ENCODE measurements at places on chromosomes 5 and 9.

GRCh38 chr5:16234598-16234997 lies 55.0 kb upstream of the MARCHF11 start:
- DNase-seq = no peak

DNA sequence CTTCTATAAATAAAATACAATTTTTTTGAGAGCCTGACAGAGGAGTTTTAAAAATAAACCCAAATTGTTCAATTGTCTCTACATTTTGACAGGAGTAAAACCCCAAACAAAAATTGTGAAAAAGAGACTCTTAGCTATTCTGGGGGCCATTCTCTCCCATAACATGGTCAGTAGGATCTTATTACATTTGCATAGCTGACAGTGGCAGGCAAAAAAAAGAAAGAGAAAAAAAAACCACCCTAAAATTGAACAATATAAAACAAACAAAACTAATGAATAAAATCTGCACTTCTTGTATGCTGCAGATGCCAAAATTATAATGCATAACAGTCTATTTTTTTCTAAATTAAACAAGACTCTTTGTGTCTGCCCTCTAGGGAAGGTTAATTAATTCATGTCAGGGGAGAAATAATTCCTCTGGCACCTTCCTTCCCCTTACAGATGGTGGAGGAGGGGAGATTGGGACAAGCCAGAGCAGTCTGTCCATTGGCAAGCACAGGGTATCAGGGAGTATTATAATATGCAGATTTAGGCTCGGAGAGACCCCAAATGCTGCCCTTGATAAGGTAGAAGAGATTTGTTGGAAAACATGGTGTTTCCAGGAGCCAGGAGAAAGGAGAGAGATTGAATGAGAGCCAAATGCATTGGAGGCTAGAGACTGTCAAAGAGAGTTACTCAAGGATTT lies 79.7 kb upstream of the CDH6 start:
- DNase-seq = no peak

GRCh38 chr5:171405615-171406014 lies 13.8 kb upstream of the FGF18 start:
- no peak for DNase-seq

- no peak for DNase-seq
Observed at GRCh38 chr5:10192309-10192708, 57.4 kb downstream of the ATPSCKMT start.

DNA sequence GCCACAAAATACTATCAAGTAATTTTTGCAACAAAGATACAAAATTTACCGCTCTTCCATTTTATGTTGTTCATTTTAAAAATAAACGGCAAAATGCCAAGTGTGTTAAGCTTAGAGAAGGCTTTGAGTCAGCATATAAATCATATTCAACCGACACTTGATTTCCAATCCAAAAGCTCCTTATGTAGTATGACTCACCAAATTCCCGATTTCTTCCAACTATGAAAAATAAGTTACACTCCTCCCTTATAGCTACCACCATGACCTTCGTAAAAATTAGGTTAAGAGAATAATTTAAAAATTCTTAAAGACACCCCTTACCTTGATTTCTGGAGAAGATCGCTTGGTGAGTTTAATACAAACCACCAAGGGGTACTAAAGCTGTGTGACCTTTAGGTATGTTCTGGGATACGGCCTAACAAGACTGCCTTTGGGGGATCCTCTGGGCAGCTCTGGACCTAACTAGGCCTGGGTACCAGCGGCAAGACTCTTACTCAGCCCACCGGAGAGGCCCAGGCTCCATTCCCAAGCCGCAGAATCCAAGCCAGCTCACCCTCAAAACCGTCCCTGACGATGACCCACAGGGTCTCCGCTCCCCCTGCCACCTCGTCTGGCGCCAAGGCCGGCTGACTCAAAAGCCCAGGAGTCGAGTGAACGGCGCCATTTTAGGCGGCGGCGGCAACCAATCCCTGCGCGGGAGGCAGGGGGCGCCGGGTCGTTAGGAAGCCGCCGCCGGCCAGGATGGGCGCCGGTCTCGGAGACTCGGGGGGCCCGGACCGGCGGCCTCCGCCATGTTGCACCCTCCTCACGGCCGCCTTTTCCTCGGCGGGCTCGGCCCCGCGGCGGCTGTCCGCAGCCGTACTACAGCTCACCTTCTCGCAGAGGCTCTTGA lies 739 bp downstream of the PPP2CA start:
- DNase-seq = no peak

GRCh38 chr5:150570333-150570732 lies 62.4 kb downstream of the NDST1 start:
- no peak for DNase-seq

DNA sequence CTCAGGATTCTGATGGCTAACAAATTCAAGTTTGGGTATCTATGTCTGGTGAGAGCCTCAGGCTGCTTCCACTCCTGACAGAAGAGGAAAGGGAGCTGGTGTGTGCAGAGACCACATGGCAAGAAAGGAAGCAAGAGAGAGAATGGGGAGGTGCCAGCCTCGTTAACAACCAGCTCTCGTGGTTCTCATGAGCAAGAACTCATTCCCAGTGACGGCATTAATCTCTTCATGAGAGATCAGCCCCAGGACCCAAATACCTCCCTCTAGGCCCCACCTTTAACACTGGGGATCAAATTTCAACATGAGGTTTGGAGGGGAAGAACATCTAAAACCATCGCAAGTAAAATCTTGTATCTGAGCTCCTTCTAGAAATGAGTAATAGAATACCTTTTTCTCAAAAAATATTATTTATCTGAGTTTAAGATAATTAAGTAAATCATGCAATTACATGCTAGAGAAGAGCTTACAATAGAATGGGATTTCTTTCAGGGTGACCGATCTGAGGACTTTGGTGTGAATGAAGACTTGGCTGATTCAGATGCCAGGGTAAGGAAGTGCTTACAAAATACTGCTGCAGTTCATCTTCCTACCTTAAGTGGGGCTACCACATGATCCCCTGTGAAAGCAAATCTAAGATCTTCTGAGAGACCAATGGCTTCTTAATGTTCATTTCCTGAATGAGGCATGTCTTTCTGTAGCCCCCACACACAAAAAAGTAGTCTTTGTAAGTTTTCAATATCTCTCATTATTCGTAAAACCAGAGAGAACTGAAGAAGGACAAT lies 11.5 kb downstream of the ANXA1 start:
- no peak for DNase-seq

- no peak for DNase-seq
Observed at GRCh38 chr5:123297866-123298265, 125.3 kb downstream of the CEP120 start.

DNA sequence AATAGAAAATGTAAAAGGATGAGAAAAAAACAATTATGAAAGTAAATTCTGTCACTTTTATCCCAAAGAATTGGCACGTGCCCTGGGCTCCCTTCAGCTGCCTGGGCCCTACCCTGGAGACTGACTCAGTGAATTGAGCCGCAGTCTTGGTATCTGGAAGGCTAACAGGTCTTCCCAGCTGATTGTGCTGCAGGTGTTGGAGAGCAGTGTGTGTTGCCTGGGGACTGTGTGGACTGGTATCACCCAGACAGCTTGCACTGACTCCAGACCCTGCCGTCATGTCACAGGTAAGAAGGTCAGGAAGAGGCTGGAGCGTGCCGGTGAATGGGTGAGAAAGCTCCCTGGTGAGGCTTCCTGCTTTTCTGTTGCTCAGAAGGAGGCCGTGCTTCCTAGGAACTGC lies 83.3 kb downstream of the AOPEP start:
- DNase-seq = no peak

DNA sequence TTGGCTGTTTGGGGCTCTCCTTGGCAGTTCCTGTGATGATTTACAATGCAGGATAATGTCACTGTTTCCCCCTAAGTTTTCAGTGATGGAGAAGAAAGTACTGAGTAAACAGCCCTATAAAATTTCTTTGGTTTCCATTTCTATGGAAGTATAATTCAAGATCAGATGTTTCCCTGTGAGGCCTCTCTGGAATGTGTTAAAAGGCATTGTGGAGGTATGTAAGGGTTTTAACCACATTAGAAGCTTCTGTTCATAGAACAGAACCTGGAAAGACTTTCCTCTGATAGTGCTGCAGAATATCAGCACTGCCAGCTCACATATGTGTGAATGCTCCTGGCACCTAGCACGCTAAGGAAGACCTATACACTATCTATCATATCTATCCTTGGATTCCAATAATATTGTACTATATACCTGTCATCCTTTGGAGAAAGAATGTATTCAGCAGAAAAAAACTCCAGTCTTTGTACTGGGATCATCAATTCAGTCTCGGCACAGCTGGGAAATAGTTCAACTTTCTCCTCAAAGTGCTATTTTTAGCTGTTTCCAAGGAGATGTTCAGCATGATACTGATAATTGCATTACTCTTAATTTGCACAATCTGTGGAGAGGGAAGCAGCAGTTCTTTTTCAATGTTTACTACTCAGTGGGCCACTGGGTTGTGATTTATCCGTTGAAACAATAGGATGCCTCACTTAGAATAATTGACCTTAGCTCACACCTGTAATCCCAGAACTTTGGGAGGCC lies 21.9 kb downstream of the TTC1 start:
- DNase-seq = no peak

DNA sequence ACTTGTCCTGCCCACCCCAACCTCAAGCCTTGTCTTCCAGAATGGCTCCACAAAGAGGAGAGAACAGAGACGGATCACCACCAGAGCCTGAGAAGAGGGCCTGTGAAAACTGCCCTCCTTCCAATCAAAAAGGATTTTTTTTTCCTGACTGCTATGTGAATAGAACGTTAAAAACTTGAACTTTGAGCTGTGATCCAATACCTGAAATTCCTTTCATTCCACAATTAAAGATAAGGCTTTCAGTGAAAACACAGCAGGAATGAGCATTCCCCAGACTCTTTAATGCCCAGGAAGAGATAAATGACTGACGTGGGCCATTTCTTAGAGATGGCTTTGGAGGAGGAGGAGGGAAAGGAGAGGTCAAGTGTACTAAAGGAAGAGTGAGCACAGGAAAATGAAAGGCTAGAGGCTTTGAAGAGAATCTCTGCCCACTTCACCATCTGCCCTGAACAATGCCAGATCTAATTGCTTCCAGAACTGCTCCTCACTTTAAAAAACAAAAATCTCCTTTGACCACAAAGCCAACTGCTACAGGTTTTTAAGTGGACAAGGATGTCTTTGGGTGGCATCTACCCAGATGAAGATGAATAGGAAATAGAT lies 177.9 kb upstream of the MAP3K1 start:
- DNase-seq = no peak

DNA sequence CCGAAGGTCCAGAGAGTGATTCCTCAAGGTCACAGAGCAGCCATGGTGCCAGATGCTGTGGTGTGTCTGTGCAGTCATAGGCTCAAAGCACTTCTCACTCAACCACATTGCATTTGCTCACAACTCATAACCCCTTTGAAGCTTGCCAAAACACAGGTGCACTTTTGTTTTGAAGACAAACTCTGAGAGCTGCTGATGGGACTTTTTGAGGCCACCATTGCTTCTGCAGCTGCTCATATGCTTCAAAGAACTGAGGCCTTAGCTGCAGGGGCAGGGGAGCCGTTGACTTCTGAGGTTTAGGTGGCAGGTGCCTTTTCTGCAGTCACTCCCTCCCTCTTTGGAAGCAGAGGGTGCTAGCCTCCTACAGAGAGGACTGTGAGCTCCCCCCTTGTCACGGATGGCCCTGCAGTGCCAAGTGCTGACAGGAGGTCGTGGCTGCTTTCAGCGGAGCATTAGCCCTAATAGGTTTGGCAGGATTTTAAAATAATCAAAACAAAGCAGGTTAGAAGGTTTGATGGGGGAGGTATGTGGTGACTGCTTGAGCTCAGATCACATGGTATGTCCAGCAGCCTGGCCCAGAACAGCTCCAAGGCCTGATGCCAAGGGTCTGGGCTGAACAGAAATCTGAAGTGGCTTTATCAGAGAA lies 232.1 kb downstream of the MAN2A1 start:
- no peak for DNase-seq

- DNase-seq = no peak
Observed at GRCh38 chr9:114769624-114770023, 36.2 kb downstream of the TNFSF15 start.

DNA sequence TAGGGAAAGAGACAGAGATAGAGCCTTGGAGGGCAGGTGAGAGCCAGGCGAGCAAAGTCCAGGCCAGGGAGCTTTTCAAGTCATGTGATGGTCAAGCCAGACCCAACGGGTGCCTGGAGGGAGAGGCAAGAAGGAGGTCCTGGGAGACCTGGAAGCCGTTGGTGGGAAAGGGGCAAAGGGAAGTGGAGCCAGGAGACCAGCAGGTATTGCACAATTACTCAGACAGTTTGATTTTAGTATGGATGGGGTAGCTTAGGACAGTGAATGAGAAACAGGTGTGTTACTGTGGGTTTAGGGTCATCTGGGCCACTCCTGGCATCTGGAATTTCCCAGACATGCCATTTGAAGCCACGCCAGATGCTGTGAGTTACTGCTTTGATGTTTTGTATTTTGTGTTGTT lies 5.1 kb downstream of the SECISBP2 start:
- DNase-seq = no peak

- DNase-seq = no peak
Observed at GRCh38 chr9:93065135-93065720, 6.7 kb downstream of the SUSD3 start.

GRCh38 chr9:133968428-133968827 lies 23.7 kb downstream of the VAV2 start:
- DNase-seq = no peak

DNA sequence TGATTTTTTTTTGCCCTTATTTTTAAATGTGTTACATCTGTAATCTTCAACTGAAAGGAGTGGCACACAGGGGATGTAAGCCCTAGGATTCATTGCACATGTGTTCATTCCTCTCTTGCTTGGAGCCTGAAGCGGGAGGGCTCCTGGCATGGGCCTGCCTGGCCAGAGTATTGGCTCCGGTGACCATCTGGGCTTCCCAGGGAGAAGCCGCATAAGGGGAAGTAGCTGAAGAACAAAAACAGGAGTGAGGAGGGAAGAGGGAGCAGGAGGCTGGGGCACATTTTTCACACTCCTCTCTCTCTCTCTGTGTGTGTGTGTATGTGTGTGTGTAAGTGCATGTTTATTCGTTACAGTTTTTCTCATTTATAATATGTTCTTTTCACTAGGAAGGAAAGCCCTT lies 269.9 kb downstream of the PRR16 start:
- no peak for DNase-seq

DNA sequence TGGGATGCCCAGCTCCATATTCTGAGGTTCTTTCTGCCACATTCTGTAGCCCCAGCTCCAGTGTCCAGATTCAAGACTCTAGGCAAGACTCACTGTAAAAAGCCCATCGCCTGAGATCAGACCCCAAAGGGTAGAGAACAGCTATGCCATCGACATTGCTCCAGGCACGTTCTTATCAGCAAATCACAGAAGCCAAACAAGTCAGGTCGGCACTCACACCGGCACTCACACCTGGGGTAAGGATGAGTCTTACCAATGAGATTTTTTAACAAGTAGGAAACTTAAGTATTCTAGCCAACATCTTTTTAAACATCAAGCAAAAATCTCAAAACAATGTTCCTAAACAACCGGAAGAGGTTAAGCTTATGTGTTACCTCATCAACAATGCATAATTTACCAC lies 2.4 kb downstream of the CDKN2AIPNL start:
- no peak for DNase-seq

- DNase-seq = no peak
Observed at GRCh38 chr5:60297658-60298057, 402.3 kb downstream of the DEPDC1B start.

- no peak for DNase-seq
Observed at GRCh38 chr5:59621477-59621876, 272.0 kb downstream of the PDE4D start.

GRCh38 chr9:121038362-121038761 lies 11.7 kb downstream of the C5 start:
- no peak for DNase-seq
